Right atrium auricular region (tissue), 2 donors: ENCODE measurements at places on chromosomes 2 and 18. TPM values are rescaled to one million over a fixed set of nuclear protein-coding genes. Genes with fewer than 3 reads are reported as not detected.

Gene NEU4
- 0.31 TPM for total RNA-seq

- DNase-seq: peak; percentile 63
- H3K4me1 ChIP-seq: peaks cover 4% of the 10 kb centered on the region
- no peaks in the 10 kb centered on the region for H3K27me3 ChIP-seq
- no peak overlapping the region for H3K27ac ChIP-seq
These were observed 100.5 kb downstream of the SLC4A3 start for GRCh38 chr2:219727771-219728429.

DNA sequence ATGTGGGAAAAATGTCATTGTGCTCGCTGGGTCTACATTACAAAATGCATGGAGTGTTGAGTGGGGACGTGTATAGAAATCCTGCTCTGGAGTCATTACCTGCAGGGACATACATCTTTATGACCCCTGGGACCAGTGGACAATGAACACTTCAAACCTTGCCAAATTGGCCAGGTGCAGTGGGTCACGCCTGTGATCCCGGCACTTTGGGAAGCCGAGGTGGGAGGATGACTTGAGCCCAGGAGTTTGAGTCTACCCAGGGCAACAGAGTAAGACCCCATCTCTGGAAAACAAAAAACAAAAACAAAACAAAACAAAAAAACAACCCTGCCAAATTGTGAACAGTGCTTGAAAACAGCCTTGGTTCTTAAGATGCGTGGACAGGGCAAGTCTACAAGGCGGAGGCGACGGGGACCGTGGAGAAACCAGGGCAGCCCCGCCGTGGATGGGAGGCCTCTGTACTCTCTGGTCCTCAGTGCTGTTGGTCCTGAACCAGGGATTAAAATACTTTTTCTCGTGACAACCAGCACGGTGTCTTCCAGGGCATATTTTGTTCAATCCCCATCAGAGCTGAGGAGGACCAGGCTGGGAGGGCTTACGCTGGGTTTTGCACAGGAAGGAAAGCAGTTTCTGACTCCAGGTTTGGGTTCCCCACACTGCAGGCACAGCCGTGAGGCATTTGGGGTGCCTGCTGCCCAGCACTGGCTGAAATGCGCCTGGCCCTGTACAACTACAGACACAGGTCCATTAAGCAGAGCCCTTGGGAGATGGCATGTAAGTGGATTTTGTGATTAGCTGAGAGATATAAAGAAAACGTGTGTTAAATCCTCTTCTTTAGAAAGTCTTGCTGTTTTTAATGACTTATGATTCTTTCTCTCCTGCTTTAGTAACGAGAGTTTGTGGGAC, 13.7 kb downstream of the COLEC11 start:
- no peak overlapping the region for H3K4me3 ChIP-seq
- H3K4me1 ChIP-seq: no peaks in the 10 kb centered on the region
- no peaks in the 10 kb centered on the region for H3K36me3 ChIP-seq

- H3K27me3 ChIP-seq: no peaks in the 10 kb centered on the region
- no peak for DNase-seq
- H3K4me3 ChIP-seq: no peak overlapping the region
- peaks cover 43% of the 10 kb centered on the region for H3K36me3 ChIP-seq
These were observed 31.7 kb upstream of the TTC32 start for GRCh38 chr2:19933351-19933981.

DNA sequence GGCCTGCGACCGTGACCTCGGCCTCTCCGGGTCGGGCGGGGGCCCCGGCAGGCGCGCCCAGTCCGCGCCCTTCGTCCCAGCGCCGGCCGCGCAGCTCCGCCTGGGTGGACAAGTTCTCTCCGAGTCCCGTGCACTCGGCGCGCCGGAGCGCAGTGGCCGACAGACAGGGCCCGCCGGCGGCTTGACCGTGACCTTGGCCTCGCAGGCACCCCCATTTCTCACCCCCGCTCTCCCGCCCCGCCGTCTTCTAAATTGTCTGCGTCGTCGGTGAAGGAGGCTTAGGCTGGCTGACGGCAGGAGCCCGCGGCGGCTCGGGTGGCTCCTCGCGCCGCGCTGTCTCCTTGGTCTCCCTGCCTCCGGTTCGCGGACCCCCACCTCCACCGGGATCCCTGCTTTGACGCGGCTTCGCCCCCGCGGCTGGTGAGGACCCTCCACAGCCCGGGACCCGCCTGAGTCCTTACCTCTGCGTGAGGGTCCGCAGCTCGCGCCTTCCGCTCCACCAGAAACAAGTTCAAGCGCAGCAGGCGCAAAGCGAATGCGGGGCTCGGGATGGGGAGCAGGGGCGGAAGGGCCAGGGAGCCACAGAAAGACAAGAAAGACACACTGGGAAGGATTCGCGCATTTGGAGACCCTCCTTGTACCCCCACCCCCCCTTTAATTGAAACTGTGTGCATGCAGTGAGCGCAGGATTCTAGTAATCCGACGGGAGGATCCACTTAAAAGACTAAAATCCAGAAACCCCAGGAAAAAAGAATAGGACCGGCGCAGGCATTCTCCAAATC, 4.0 kb downstream of the PTGR3 start:
- H3K27ac ChIP-seq: peak overlapping the region; percentile 98
- no peaks in the 10 kb centered on the region for H3K27me3 ChIP-seq
- H3K4me1 ChIP-seq: peaks cover 59% of the 10 kb centered on the region

Gene SOX11
- 0.71 TPM for total RNA-seq

- DNase-seq: peak; percentile 92
- H3K36me3 ChIP-seq: no peaks in the 10 kb centered on the region
- peak within 1 kb of the TSS; percentile 90 for H3K4me3 ChIP-seq
These were observed at the start of gene EXOC6B for GRCh38 chr2:72825257-72826155. EXOC6B (minus strand) TSS chr2:72826033.

DNA sequence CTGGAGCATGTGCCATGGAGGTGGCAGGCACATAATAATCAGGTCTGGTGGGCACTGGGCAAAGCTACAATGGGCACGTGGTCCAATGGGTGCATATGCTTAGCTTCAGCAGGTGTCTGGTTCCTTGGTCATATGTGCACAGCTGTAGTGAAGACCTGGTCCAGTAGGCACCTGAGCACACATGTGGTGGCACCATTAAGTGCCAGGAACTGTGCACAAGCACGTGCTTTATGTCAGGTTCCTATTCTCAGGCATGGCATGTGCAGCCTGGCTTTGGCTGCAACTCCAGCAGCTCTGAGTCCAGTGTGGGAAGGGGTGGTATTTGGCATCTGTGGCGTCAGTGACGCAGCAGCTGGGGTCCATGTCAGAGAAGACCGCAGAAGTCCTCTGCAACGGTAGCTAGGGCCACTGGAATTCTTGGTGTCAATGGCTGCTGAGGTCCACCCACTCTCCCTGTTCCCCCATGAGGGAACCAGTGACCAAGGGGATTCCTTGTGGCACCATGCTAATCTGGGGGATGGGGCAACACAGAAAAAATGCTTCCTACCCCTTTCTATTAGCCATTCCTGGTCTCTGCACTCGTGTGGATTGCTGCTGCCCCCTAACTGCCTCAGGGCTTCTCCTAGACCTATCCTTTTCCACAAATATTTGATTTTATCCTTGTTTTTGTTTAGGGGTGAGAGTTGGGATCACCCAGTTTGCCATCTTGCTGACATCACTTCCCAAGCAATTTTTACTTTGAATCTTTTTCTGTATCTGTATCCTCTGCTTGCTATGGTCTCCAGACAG, 262.9 kb upstream of the MAP2 start:
- no peaks in the 10 kb centered on the region for H3K4me1 ChIP-seq
- no peak overlapping the region for H3K27ac ChIP-seq
- no peak for DNase-seq
- H3K27me3 ChIP-seq: peaks cover 3% of the 10 kb centered on the region
- no peak overlapping the region for H3K4me3 ChIP-seq

Gene TLX2
- total RNA-seq: not detected
